Smooth muscle cell of bladder (primary cell): ENCODE measurements at places on chromosomes 11 and 22. TPM values are rescaled to one million over a fixed set of nuclear protein-coding genes. Genes with fewer than 3 reads are reported as not detected.

The TMEM126B gene
- 42.4 and 43.5 TPM in 2 replicates for total RNA-seq

The LRRC75B gene
- 6.4 TPM in 2 replicates for total RNA-seq

The OR8B12 gene
- not detected in 2 replicates for total RNA-seq

The DEUP1 gene
- total RNA-seq, result not detected in 2 replicates

The KRTAP5-2 gene
- not detected in 2 replicates for total RNA-seq

The ZNF280B gene
- total RNA-seq, result 0.28 and 0.46 TPM in 2 replicates

The FAM111B gene
- 0.37 and 1.00 TPM in 2 replicates for total RNA-seq
